ENCODE measurements at places on chromosomes 11 and 22. TPM values are rescaled to one million over a fixed set of nuclear protein-coding genes. Genes with fewer than 3 reads are reported as not detected.

DNA sequence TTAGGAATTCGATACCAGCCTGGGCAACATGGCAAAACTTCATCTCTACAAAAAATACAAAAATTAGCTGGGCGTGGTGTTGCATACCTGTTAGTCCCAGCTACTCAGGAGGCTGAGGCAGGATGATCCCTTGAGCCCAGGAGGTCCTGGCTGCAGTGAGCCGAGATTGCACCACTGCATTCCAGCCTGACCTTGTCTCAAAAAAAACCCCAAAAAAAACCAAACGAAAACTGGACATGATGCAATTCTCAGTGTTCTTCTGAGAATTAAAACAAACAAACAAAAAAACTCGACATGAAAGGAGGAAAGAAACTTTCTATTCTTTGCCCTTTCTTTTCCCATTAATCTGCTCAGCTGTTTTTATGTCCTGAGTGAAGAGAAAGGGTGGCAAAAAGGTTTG is 7.4 kb downstream of the MED17 start:
- DNase-seq = no peak

Gene FZD4
- 0.13 TPM for total RNA-seq

- DNase-seq = no peak
These were observed 50.6 kb upstream of the TOP3B start for GRCh38 chr22:22032906-22033802.

GRCh38 chr11:129302386-129303101 is 73.1 kb upstream of the BARX2 start:
- DNase-seq = no peak

GRCh38 chr11:86346513-86346912 is 28.2 kb upstream of the CCDC81 start:
- no peak for DNase-seq

DNA sequence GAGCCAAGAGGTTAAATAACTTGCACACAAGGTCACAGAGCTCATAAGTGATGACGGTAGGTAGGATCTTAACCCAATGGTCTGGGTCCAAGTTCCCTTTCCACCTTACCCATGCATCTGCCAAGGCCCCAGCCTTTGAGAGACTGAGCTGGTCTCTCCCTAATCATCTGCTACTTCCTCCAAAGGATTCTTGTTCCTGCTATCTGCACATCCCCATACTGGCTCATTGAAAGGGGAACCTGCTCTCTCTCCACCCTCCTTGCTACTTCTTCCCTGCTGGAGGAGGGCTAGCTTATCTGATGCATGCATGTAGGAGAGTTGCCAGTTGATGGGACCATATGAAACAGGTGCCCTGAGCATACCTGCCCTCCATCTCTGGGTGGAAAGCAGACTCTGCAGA is 47.7 kb downstream of the COMMD9 start:
- DNase-seq = no peak

DNA sequence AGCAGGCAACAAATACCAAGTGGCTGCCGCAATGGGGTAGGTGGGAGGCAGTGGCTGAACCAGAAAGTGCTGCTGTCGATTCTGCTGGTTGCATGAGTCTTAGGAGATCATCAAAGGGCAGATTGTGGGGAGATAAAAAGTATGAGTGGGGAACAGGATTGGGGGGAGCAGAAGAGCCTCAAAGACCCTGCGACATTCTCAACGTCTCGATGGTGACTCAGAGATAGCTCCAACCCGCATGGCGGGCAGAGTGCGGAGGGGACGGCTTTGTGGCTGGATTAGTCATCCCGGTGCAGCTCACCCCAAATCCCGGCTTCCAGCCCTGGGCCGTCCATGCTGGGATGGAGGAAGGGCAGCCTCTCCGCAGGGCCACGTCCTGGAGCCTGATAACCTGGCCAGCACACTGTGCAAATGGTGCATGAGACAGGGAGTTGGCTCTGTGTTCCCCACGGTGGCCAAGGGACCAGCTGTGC is 11.6 kb upstream of the RTN4R start:
- DNase-seq = no peak

Gene TNNT3
- total RNA-seq = 6.6 TPM

DNA sequence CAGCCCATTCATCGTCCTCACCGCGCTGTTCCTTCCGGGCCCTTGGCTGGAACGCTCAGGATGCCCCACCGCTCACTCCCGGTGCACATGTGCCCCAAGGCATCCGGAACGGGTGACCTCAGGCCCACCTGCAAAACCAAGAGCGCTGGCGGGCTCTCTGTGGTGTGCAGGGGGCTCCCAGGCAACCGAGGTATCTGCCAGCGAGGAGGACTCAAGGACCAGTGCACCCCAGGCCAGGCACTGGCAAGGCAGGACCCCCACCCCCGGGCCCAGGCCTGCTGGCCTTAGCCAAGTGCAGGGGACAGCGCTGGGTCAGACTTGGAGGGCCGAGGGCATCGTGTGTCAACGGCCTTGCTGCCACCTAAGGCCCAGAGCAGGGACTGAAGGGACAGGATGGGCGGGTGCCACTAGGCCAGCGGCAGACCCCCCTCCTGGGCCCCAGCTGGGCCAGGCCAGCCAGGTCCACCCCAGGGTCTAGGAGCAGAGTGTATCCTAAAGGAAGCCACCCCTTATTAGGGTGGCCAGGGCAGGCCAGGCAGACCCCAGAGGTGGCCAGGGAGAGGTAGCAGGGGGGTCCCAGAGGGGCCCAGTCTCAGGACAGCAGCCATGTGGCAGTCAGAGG is 8.5 kb downstream of the TNNT3 start:
- no peak for DNase-seq

Gene PHF21B
- total RNA-seq = not detected

DNA sequence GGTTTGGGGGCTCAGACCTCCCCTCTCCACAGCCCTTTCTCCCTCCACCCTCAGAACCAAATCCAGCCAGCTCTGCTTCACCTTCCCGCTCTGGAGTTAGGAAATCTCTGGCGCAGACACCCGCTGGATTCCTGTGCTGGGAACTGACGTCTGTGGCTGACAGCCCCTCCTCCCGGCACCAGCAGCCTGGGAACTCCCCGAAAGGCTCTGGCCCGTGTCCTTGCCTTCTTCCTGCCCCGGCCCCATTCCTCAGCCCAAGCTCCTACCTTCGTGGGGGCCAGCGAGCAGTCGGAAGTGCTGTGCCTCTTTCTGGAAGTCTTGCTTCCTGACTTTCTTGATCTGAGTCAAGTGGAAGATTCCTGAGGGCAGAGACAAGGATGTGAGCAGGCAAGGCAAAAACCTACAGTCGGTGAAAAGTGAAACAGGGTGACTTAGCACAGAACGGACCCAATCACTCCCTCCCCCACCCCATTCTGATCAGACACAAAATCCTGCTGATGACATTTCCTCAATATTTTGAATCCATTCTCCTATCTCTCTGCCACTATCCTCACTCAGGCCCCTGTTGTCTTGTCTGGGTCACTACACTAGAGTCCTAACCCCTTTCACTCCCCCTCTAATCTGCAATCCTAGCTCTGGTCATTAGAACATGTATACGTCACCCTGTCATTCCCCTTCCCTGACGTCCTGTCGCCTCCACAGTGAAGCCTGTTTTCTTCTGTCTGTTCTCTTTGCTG is 34.1 kb downstream of the CHRDL2 start:
- no peak for DNase-seq

Gene RELT
- 26.0 TPM for total RNA-seq
